K562 (cell line): ENCODE measurements at places on chromosomes 2 and 18.

- DNase-seq: no peak
Observed at GRCh38 chr2:224969633-224970260, 72.5 kb downstream of the DOCK10 start.

- DNase-seq: no peak
Observed at GRCh38 chr2:238091436-238092060, 8.6 kb upstream of the ESPNL start.

DNA sequence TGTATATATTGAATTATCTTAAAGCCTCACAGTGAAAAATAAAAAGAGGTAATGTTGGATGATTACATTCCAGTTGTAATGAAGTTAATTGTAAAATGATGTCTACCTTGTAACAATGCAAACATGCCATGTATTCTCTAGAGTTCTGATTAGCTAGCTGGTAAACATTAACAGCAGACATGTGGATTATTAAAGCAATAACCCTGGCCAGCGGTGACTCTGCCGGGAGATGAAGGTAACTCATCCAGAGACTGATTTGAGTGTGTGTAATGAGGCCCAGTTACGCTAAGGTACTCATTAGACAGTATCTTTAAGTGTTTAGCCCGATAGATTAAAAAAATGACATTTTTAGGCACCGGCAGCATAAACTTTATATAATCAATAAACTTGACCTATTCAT lies 79.6 kb upstream of the REV1 start:
- DNase-seq: no peak

- peak; percentile 17 for DNase-seq
Observed at GRCh38 chr2:43737097-43737854, 36.6 kb upstream of the DYNC2LI1 start.

- no peak for DNase-seq
Observed at GRCh38 chr2:219118504-219118903, 42.1 kb downstream of the NHEJ1 start.

GRCh38 chr2:46716927-46717326 lies 198.7 kb downstream of the MCFD2 start:
- no peak for DNase-seq

- DNase-seq: no peak
Observed at GRCh38 chr2:28755421-28755820, 3.8 kb downstream of the PPP1CB start.

DNA sequence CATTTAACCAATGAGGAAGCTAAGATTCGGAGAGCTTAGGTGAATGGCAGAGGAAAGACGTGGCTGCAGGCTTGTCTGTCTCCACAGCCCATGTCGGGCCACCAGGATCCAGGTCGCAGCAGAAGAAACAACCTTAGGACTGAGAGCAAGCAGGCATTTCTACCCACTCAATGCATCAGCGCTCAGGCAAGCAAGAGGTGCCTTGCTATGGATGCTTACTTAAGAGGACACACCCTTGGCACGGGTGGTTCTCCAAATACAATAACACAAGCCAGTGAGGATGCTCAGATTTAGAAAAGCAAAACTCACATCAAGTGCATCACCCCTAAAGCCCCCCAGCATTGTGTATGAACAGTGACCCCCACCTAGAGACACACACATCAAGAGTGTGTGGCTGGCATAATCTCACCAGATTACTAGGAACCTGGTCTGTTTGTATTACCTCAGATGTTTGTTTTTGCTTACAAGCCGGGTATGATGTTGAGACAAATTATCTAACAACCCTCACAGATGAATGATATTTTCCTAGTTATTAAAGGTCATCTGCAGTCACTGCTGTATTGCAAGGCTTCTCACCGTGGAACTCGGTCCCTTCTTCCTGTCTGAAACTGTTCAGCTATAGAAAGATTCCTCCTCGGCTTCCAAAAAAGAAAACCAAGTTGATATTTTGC lies 34.2 kb upstream of the NPAS2 start:
- no peak for DNase-seq

GRCh38 chr2:28633746-28634145 lies 117.9 kb upstream of the PPP1CB start:
- DNase-seq: no peak
